ENCODE measurements at places on chromosomes 3 and 15.
A peak's percentile ranks its signal among the peaks of the same experiment; 100 is the strongest.

DNA sequence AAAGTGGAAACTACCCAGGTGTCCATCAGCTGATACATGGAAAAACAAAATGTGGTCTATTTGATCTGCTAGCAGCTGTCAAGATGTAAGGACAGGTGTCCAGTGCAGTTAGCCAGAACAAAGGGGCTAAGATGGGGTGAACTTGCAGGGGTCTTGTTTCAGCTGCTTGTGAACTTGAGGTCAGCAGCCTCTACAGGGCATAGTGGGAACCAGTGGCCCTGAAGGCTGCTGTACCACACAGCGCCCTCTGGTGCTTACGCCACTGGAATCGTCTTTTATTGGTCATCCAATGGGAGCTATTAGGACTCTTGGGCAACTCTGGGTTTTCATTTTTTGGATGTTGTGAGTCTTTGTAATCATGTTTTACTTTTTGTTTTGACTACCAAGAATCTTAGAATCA lies 62.2 kb upstream of the CTSH start:
- DNase-seq: no peak

- no peak for DNase-seq
These were observed 34.9 kb upstream of the POU1F1 start for GRCh38 chr3:87311309-87311708.

DNA sequence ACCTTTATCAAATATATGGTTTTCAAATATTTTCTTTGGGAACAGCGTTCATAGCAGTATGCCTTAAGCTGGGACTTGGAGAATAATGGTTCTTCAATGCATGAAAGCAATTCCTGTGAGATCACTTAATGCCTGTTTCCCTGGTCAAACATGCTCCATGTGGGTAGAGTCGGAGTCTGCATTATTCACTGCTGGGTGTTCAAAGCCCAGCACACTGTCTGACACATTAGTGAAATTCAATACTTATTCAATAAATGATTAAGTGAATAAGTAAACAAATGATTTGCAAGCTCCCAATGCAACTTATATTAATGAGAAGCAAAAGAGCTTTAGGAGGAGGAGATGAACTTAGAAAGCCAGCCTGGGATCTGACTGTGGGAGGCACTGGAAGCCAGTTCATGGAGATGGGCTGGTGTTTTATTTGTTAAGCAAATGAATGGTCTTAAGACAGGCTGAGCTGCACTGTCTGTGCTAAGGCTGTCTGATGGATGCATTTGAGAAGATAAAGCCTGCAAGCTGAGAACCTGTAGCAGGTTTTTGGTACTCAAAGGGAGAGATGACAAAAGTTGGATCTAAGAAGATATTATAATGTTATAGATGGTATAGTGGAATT lies 490.8 kb downstream of the MCTP2 start:
- no peak for DNase-seq

DNA sequence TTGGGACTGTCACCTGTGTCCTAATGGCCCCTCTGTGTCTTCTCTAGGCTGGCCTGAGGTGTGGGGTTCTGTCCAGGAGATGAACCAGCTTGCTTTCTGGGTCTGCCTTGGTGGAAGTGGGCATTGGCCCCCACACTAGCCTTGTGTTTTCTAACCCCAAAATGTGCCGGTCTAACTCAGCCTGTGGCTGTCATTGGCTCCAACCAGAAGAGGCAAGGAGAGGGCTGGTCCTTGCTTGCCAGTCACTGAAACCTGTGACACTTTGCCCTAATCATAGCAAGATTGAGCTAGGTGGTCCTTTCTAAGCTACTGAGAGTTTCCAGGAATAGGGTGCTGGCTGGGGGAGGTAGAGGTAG lies 2.2 kb downstream of the C15orf39 start:
- DNase-seq: no peak

- DNase-seq: no peak
These were observed 25.8 kb upstream of the ST3GAL6 start for GRCh38 chr3:98737301-98737700.

- no peak for DNase-seq
These were observed 172.8 kb downstream of the KLF13 start for GRCh38 chr15:31499236-31499952.

- DNase-seq: no peak
These were observed 244.4 kb downstream of the TIGIT start for GRCh38 chr3:114538211-114538610.

DNA sequence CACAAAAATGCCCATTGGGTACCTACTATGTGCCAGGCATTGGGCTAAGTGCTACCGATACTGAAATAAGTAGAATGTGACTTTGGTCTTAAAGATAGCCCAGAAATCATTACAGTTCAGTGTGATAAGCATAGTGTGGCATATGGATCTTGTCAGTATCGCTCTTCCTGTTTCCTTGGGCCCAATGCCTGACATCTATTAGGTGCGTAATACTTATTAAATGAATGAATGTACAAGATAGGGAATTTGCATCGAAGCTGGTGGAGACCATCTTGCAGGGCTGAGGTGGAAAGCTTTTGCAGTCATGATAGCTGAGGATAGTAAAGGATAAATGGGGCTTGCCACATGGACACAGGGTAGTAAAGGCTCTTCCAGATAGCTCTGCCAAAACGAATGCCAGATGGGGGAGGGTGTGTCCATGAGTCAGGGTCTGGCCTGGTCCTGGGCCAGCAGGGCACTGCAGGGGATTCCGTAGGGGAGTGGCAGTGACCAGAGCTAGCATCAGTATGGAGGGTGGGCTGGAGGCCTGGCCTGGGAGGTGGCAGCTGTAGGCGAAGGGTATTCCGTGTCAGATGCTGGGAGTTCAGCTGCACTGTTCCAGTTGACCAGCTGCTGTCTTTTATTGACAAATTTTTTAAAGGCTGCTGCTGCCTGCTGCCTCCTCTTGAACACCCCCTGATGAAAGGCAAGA lies 23.5 kb downstream of the TSEN2 start:
- no peak for DNase-seq

GRCh38 chr3:23580096-23580713 lies 225.6 kb upstream of the UBE2E1 start:
- DNase-seq: no peak

GRCh38 chr3:133196527-133196926 lies 158.3 kb downstream of the TMEM108 start:
- no peak for DNase-seq

GRCh38 chr3:112979244-112979832 lies 4.4 kb upstream of the CD200R1 start:
- DNase-seq: peak; percentile 73

DNA sequence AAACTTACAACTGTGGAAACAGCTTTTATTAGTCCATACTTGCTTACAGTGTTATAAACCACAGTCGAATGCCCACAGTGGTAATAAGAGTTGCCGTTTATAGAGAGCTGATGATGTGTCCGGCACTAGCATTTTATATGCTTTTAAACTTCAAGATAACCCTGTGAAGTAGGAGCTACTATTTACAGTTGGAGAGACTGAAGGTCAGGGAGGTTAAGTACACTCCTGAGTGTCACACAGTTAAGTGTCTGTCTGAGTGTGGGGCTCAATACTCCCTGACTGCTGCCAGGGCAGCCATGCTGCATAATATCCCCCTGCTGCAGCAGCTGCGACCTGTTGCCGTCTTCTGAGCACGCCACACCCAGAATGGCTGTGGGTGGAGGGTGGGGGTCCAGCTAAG lies 89.9 kb upstream of the TNFAIP8L3 start:
- DNase-seq: no peak

GRCh38 chr3:3552761-3553160 lies 246.5 kb upstream of the LRRN1 start:
- DNase-seq: no peak

- no peak for DNase-seq
These were observed 73.4 kb downstream of the GTPBP8 start for GRCh38 chr3:113064183-113064582.

DNA sequence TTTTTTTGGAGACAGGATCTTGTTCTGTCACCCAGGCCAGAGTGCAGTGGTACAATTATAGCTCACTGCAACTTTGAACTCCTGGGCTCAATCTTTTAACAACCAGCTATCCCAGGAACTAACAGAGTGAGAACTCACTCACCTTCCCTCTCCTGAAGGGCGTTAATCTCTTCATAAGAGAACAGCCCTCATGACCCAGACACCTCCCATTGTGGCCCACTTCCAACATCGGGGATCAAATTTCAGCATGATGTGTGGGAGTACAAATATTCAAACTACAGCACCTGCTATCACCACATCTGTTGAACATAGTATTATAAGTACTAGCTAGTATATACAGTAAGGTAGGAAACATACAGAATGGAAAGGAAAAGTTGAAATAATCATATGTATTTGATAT lies 132.5 kb downstream of the DOCK3 start:
- no peak for DNase-seq

GRCh38 chr15:40766194-40766815 lies 2.4 kb downstream of the GCHFR start:
- DNase-seq: no peak

GRCh38 chr15:47727137-47727536 lies 9.8 kb downstream of the SEMA6D start:
- DNase-seq: no peak

DNA sequence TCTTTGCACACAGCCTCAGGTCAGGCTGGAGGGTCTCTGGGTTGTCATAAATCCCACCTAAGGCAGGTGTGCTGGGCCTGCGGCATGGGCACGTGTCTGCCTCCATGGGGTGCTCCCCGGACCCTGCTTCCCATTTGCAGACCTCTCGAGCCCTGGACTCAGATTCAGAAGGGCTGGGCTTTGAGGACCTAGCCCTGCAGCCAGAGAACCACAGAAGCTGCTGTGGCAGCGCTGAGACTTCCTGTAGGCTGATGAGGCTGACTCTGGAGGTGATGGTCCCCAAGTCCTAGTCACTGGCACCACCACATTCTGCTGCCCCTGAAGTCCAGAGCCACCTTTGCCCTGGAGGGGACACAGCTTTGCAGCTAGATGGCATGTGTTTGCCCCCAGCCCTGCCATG lies 156.4 kb downstream of the LRRC28 start:
- no peak for DNase-seq

DNA sequence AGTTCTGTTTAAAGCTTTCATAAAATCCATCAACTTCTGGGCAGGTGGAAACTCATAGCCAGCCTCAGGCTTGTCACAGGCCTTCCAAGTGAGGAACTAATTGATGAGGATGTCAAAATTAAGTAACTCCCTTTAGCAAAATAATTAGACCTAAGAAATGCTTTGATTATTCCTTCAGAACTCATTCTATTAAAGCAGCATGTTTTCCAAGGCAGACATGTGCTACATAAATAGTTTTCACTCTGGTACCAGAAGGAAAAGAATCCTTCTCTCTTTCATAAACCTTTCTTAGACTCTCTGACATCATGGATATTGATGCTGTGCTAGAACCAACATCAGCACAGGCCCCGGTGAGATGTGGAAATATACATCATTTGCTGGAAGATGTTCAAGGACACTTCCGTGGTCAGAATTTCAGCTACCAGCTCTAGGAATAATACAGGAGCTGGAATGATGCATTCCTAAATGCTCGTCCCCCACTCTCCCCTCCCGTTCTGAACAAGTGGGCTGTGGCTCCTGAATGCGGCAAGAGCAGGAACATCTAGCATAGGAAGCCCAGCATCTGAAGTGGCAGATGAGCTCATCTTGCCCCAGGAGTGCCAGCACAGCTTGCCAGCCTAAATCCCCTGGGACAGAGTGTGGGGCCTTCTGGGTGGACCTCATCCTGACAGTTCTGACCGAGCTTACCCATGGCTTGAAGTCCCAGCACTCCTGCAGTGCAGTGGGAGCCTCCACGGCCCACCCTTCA lies 82.4 kb downstream of the WWTR1 start:
- no peak for DNase-seq

- DNase-seq: no peak
These were observed 91.5 kb upstream of the MEF2A start for GRCh38 chr15:99473981-99474906.

GRCh38 chr3:158802409-158803268 lies 785 bp downstream of the MFSD1 start:
- DNase-seq: peak; percentile 10

DNA sequence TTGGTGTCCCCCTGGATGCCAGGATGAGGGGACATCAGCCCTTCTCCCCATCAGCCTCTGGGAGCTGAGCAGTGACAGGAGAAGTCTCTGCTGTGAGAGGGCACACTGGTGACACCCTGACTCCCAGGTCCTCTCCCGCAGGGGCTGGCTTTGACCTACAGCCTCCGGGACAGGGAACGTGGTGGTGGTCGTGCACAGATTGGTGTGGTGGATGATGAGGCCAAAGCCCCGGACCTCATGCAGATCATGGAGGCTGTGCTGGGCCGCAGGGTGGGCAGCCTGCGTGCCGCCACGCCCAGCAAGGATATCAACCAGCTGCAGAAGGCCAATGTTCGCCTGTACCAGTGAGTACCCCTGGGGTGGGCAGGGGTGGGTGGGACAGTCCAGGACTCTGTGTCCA lies 6.8 kb downstream of the VILL start:
- no peak for DNase-seq

GRCh38 chr15:84685304-84685703 lies 27.3 kb upstream of the NMB start:
- no peak for DNase-seq

Measured in CD4-positive, alpha-beta T cell treated with Interleukin-4 for 4 hours (primary cell).